Dermis microvascular lymphatic vessel endothelial cell (primary cell): ENCODE measurements at places on chromosomes 13 and 19. TPM values are rescaled to one million over a fixed set of nuclear protein-coding genes. Genes with fewer than 3 reads are reported as not detected.
A peak's percentile ranks its signal among the peaks of the same experiment; 100 is the strongest.

- peak; percentile 10 for DNase-seq
Observed at GRCh38 chr13:34926508-34926907, 15.6 kb upstream of the NBEA start.

DNA sequence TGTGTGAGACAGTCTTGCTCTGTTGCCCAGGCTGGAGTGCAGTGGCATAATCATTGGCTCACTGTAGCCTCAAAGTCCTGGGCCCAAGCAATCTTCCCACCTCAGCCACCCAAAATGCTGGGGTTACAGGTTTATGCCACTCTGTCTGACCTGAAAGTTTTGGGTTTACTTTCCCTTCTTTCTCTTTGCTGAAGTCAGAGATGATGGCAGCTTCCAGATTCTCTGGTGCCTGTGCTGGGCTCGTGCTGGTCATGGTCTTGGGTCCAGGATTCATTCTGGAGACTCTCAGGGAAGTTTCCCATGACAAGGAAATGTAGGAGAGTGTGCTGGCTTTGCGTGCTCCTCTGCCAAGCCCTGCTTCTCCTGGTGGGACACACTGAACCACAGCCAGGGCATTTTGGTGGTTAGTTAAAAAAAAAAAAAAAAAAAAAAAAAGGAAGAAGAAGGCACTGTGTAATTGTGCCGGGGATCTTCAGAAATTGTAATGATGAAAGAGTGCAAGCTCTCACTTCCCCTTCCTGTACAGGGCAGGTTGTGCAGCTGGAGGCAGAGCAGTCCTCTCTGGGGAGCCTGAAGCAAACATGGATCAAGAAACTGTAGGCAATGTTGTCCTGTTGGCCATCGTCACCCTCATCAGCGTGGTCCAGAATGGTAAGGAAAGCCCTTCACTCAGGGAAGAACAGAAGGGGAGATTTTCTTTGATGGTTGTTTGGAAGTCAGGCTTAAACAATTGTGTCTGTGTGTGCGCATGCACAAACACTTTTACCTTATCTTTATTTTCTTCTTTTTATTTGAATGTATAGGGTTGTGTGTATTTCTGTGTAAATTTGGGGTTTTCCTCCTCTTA, at the start of gene ALOX5AP:
ALOX5AP (plus strand) TSS at position 519 of the 847 bp plus-strand sequence; CDS start at position 582, 63 bp downstream.
- no peak for DNase-seq

DNA sequence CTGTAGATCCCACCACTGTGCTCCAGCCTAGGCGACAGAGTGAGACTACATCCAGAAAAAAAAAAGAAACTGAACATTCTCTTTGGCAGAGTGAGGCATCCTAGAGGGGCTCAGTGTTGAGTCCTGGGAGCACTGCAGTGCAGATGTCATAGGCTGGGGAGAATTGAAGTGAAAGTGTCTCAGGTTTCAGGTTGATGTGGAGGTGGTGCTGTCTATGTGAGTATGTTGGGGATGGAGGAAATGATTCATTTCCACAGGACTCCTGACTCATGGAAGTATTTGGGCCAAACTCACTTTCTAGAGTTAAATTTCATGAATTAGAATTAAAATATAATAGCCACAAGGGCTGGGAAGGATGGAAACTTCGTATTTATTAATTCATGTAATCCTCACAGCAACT, 134.4 kb upstream of the TSC22D1 start:
- peak; percentile 78 for DNase-seq

DNA sequence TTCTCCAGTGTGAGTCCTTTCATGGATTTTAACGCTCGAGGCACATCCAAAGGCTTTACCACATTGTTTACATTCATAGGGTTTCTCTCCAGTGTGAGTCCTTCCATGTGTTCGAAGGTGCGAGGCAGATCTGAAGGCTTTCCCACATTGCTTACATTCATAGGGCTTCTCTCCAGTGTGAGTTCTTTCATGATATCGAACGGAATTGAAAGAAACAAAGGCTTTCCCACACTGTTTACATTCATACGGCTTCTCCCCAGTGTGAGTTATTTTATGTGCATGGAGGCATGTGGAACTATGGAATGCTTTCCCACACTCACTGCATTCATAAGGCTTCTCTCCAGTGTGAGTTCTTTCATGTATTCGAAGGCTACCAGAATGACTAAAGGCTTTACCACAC, 5.2 kb upstream of the ZNF20 start:
- DNase-seq = no peak

Gene NCR1
- total RNA-seq = not detected in 2 replicates

Gene LHFPL6
- total RNA-seq = 31.8 and 69.2 TPM in 2 replicates
